ENCODE measurements at places on chromosomes 5 and 9.

GRCh38 chr5:129905473-129906176, 1.4 kb downstream of the CHSY3 start:
- DNase-seq = no peak

DNA sequence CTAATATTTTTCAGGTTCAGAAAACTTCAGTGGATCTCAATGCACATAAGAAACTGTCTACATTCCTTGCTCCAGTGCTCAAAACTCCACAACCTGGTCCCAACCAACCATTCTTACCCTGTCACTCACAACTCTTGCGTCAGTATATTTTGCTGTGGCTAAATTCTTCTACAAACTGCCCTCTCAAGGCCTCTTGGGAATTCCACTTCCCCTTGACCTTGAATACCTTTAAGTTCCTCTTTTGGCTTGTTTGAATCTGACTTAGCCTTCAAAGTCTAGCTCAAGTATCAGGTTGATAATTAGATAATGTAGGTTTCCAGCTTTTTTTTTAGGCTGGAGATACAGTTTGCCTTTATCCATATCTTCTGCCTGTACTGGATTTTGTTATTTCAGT, 128.3 kb downstream of the SLF1 start:
- no peak for DNase-seq

GRCh38 chr9:13267743-13268142, 11.7 kb downstream of the MPDZ start:
- no peak for DNase-seq

- no peak for DNase-seq
Measured at GRCh38 chr5:58715997-58716656, 133.3 kb downstream of the RAB3C start.

DNA sequence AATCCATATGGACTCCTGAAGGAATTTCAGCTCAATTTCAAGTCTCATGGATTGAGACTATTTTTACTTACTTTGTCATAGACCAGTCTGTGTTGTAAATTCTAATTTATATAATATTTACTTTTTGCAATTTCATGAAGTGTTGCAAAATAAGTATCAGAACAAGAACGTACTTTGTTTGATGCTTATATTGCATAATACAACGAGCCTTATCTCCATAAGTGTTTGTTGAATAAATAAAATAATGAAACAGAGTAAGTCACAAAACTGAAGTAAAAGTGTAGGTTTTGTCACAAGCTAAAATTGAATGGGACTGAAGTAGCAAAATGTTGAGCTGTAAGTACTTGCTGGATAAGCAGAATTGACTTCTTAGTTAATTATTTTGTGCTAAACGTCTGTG, 3.0 kb upstream of the LIFR start:
- DNase-seq = no peak

DNA sequence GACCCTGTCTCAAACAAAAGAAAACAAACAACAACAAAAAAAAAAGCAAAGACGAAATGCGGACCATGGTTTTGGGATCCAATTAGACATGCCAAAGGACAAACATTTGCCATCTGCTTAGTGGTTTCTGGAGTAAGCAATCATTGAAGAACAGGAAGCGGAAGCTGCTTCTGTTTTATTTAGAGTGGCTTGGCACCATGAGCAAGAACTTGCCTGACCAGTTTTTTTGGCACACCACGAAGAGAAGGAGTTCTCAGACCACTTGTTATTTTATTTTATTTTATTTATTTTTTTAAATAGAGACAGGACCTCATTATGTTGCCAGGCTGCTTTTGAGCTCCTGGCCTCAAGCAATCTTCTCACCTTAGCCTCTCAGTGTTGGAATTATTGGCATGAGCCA, 17.0 kb downstream of the BTF3 start:
- DNase-seq = no peak

GRCh38 chr9:92384375-92384774, 20.0 kb downstream of the OGN start:
- DNase-seq = no peak

DNA sequence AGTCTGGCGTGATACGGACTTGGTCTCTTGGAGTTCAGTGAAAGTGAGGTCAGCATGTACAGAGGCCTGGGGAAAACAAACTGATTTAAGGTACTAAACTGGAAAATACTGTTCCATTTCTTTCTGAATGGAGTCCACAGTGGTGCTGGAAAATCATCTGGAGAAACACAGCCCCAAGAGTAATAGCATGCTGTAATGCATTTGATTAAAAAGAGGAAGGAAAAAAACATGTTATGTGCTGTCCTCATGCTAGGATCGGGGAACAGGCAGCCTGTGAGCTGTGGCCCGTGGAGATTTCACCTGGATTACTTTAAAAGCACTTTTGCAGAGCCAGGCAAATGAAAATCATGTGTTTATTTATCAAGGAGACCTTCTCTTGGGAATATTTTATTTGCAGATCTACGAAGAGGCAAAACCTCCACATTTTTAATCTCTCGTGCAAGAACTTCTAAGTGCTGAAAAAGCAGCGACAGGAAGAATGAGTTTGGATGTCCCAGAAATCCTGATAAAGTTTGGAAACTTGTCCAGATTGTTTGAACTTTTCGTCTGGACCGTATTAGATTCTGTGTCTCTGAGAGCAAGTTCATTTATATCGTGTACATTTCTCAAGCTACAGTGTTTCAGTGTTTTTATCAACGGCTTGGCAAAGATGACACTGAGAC, 228.8 kb downstream of the GAS1 start:
- DNase-seq = no peak

- no peak for DNase-seq
Measured at GRCh38 chr5:133952729-133953567, 15.5 kb downstream of the C5orf15 start.

GRCh38 chr9:79568337-79569101, 3.2 kb upstream of the TLE4 start:
- no peak for DNase-seq

GRCh38 chr9:103928442-103928841, 165.7 kb upstream of the SMC2 start:
- no peak for DNase-seq

Data from iPS DF 19.7 (cell line).